Left kidney (tissue), 8 donors: ENCODE measurements at places on chromosomes 2 and 18.

GRCh38 chr2:30298302-30298701 lies 67.0 kb downstream of the LBH start:
- DNase-seq = no peak

- DNase-seq = no peak
Measured at GRCh38 chr2:15728245-15728938, 136.7 kb downstream of the DDX1 start.

DNA sequence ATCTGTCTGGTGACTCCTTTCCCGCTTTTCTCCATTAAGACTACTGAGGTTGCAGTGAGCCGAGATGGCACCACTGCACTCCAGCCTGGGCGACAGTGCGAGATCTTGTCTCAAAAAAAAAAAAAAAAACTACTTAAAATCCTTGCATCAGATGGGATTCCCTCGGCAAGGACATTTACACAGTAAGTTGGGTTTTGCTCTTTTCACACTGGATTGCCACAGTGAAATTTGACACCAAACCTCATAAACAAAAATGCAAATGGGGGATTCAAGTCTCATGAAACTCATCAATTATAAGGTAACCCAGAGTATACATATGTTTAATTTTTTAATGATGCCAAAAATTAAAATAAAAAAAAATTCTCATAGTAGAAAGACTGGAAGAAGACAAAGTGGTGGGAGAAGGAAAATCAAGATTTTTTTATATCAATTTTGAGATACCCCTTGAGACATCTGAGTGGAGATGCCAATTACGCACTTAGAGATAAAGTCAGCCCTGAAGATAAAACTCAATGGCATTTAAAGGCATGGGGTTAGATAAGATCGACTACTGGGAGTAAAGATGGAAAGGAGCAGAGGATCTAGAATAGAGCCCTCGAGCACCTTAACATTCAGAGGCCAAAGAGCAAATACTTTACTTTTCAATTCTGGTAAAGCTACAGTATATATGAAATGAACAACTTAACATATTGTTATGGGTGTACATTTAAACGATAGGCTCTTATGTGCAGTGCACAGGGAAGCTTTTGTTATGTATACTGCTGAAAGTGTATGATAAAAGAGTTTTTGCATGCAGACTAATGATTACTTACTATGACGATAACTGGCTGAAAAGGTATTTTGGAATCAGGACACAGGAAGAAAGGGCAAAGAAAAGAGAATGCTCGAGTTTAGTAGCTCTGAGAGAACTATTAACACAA lies 37.6 kb downstream of the CHMP3 start:
- no peak for DNase-seq

- no peak for DNase-seq
Measured at GRCh38 chr18:47313901-47314300, 62.4 kb upstream of the SKOR2 start.
